NCI-H82 (cell line): ENCODE measurements at places on chromosomes 12 and 14.
A peak's percentile ranks its signal among the peaks of the same experiment; 100 is the strongest.

- no peak for DNase-seq
Observed at GRCh38 chr14:63262446-63262845, 56.3 kb downstream of the GPHB5 start.

DNA sequence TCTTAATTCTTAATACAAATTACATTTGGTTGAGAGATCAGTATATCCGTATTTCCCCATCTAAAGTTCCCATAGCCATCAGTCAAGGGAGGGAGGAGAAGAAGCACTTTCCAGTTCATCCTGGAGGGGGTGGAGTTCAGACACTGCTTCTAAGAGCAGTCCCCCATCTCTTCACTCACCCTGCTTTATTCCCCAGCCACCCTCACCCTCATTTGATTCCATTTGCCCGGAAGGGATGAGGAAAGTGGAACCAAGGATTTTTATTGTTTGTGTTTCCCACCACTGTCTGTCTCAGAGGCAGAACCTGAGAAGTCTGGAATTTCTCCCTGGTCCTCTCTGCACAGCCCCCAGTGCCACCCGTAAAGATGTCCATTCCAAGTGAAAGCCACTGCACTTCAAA is 134.2 kb upstream of the HIF1A start:
- peak; percentile 12 for DNase-seq

DNA sequence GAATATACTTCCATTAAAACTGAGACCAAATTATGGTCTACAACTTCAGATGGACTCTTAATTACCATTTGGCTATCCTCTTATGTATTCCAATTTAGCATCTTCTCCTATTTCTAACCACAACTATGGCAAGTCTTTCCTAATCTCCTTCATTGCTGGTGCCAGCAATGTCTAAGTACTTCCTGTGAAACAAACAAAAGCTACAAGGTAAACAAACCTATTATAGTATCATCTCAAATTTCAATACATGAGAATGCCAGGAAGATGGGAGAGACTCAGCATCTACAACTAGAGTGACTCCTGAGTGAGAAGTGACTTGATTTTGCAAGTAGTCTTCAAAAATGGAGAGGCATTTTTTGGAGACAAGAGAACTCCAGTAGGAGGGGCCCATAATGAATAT is 202.9 kb upstream of the ATXN7L3B start:
- no peak for DNase-seq

DNA sequence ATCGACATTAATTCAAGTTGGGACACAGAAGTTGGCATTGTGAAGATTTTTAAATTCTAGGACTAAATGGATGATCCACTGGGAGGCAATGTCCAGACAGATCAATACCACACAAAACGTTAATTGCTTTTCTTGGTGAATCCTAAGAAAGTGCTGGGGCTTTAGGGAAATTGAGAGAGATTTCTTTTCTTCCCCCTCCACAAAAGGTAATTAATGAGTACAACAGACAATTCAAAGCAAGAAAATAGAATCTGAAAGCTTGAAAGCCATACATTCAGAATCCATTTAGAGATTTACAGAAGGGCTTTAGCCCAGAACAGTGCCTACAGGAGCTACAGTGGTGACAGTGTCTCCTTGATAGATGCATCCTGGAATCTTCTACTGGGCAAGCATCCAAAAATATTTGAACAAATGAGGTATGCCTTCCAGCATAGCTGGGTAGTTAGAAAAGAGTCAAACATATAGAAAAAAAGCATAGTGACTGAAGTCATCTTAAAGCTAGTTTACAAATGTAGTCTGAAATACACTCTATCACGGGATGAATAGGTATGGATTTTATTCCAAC is 718.1 kb downstream of the DIO2 start:
- no peak for DNase-seq

DNA sequence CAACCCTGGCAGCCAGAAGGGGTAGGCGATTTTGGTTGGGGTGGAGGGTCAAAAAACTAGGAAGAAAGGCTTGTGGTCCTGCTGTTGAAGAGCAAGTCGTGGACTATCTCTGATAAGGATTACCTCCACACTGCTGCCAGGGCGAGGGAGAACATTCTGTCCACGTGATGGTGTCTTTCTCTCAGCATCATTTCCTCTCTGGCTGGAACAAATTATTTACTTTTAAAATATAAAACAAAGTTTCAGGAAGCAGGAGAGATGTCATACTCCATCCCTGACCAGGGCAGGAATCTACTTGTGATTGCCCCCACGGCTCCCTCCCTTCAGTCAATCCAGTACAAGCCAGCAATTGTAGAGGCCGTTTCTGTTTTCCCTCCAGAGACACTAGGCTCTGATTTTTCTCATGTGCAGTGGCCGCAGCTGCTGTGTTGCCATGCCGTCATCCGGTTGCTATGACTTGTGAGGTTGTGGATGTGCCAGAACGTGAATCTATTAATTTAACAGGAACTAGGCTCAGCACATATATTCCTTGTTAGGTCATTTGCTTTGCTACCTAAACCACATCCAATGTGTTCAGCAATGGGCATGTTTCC is 61.5 kb upstream of the PTGR2 start:
- no peak for DNase-seq

GRCh38 chr14:73492670-73493069 is 1.9 kb downstream of the RIOX1 start:
- no peak for DNase-seq

DNA sequence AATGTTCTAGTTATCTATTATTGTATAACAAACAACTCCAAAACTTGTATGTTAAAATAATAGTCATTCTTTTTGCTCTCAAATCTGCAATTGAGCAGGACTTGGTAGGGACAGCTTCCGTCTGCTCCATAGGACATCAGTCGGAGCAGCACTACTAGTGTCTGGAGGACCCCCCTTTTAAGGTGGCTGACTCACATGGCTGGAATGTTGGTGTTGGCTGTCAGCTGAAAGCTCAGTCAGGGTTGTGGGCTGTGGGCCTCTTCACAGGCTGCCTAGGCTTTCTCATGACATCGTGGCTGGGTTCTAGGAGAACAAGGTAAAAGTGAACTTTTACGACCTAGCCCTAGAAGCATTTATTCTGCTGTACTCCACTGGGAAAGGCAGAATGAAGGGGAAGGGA is 160.6 kb downstream of the ANO4 start:
- DNase-seq, result no peak

DNA sequence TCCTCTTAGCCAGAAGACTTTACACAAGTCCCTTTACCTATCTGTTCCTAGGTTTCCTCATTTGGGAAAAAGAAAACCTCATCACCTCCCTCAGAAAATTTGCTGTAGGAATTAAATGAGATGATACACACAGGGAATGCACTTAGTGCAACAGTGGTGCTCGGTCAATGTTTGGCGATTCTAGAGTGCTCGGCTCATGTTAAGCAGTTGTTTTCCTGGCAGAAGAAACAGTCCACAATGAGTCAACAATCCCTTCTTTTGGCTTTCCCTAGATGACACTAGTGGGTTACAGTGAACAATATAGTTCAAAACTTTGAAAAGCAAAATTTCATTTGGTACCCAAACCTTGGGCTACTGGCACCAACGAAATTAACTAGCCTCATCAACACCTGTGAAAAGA is 3.9 kb upstream of the TMEM233 start:
- no peak for DNase-seq

DNA sequence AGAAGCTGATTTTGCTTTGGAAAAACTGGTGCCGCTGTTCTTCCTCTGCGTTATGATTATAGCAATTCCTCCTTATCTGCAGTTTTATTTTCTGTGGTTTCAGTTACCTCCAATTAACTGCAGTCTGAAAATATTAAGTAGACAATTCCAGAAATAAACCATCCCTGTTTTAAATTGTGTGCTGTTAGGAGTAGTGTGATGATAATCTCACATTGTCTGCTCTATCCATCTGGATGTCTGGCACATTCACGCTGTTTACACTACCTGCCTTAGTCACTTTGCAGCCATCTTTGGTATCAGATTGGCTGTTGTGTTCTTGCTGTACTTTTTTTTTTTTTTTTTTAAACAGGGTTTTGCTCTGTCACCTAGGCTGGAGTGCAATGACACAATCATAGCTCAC is 141.0 kb downstream of the GRIP1 start:
- DNase-seq, result no peak

DNA sequence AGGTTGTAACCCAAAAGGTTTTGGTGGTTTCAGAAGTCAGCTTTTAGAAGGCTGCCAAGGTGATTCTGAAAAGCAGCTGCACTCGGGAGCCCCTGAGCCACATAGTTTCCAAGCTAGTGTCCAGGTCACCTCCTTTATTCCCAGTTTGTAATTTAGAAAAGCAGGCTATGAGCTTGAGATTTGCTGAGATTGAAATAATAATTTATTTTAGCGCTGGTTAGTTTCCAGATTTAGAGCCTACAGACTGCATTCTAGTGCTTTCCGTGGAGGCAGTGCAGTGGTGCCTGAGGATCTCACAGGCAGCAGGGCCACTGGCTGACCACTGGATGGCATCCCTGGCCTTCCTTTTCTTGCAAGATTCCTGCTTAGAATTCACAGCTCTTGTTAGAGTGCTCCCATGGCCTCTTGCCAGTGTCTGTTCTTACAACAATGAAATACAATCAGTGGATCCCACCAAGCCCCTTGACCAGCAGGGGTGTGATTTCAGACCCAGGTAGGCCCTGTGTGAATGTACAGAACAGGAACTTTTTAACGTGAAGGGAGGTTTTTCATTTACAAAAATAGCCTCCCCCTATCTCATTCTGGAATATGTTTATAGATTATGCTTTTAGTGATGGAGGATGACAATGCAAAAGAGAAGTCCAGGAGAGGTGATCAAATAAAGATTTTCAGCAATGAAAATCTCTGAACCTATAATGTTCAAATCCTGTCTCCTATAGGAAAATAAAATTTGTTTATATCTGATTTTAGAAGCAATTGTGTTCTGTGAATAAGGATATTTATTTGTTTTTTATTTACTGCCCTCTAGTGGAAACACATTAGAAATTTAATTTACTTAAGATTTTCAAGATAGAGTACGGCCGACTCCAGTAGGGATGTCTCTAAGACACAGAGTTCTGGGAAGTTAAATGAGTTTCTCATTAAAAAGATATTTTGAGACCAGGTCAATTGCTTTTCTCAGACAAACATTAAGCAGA is 362.1 kb upstream of the STXBP6 start:
- peak; percentile 64 for DNase-seq

DNA sequence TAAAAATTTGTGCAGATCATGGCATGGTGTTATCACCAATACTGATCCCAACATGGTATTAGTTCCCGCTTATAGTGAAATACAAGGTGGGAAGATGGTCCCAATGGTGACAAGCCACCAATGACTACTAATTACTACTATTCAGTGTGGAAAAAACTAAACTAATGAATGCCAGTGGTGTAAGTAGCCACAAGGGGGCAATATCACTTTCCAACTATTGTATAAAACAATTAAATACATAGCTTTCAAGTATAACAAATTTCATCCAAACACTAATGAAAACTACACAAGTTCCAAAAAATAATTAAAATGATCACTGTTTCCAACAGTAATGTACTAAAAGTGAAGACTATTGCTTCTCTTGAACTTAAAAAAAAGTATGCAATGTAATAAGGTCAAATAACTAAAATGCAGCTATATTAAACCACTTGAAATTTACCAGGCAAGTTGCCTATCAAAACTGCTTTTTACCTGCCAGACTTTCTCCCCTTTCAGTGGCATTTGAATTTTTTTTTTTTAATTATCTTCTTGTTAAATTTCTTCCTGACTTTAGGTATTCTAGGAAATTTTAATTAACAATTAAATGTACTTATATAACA is 58.0 kb downstream of the PAPLN start:
- DNase-seq, result peak; percentile 91

- DNase-seq, result no peak
Observed at GRCh38 chr12:79561401-79562132, 129.2 kb downstream of the PAWR start.

DNA sequence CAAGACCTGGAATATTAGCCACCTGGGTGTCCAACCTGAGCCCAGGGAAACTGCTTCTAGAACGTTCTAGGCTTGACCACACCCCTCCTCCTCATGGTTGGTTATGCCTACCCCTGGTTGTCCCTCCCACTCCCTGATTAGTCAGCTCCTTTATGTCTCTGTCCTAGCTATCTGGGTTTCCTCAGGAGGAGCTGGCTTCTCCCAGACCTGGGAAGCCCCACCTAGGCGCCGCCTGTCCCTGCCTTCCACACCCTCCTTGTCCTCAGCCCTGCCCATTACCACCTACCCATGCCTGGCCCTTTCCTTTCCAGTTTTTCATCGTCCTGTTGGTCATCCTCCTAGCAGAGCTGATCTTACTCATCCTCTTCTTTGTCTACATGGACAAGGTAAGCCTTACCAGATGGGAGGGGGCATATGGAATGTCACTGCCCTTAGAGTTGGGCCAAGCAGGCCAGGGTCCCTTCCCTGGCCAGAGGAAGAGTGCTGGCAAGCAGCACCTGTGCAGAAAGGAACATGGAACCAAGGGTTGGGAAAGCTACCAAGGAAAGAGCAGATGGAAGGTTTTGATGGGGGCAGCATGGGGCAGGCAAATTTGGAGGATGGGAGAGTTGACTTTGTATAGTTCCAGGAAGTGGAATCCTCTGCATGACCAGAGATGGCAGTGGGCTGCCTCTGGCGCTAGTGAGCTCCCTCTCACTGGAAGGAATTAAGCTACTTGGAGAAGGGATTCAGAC is 201.7 kb downstream of the TSPAN9 start:
- no peak for DNase-seq

- no peak for DNase-seq
Observed at GRCh38 chr12:123445388-123446332, 9.2 kb upstream of the RILPL2 start.

GRCh38 chr14:24368212-24368561 is 203 bp downstream of the NFATC4 start:
- peak; percentile 72 for DNase-seq

DNA sequence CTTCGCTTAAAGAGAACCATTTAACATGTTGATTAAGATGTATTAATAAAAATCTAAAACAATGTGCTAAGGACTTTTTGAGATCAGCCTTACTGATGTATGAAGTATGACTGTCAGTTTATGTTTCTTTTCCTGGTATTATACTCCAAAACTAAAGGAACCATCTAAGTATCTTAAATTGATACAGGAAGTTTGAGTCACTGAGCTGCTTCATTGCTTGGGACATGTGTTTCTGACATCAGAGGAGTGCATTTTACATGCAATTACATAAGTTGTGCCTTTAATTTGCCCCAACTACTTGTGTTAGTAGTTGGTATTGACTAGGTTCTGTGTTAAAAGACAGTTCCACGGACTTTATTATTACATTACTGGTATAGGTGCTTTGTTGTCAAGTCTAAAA is 50.9 kb downstream of the PROX2 start:
- DNase-seq, result no peak

GRCh38 chr14:60631842-60632241 is 17.4 kb downstream of the SIX1 start:
- DNase-seq, result no peak
